ENCODE measurements at places on chromosomes 5 and 9.
A peak's percentile ranks its signal among the peaks of the same experiment; 100 is the strongest.

DNA sequence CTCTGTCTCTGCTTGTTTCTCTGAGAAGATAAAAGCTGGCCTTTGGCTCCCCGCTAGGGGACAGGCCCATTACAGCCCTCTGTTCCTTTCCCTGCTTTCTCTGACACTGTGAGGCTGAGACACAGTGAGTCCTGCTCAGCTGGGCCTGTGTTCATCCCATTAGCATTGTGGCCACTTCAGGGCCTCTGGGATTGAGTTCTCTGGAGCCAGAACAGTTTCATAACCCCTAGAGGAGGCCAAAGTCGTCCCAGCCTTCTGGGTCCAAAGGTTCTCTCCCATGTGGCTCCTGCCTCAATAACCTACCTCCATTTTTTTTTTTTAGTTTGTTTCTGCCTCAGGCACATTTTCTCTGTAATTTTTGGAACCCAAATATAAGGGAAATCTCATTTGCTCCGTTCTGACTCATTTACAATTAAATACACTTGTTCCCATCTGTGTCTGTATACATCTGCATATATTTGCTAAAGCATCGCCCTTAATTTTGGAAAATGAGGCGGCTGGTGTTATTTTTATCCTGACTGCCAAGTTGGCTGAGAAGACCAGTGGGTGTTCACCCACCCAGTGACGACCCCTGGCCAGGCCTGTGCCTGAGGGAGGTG is 27.3 kb upstream of the CTNNA1 start:
- peak; percentile 19 for DNase-seq

- no peak for DNase-seq
These were observed 193.3 kb downstream of the MLLT3 start for GRCh38 chr9:20428976-20429375.

- no peak for DNase-seq
These were observed 363.0 kb upstream of the RIOK2 start for GRCh38 chr5:97545886-97546535.

DNA sequence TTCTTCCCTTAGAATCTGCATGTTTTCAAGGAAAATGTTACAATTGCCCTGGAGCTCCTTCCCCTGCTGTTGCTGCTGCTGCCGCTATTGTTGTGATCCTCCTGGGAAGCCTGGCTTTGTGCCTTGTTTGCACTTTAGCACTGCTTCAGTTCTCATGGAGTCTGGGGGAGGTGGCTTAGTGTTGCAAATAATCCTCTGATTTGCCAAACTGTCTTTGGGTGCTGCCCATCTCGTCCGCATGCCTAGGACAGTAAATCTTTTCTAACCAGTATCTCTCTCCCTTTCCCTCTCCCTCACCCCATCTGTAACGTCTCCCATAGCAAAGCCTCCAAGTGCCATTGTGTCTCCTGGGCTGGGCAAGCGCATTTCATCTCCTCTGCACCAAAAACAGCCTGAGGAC is 30.3 kb downstream of the FAM240B start:
- no peak for DNase-seq

GRCh38 chr5:137669811-137670210 is 66.1 kb downstream of the KLHL3 start:
- DNase-seq = no peak

GRCh38 chr5:150836703-150837102 is 9.6 kb upstream of the IRGM start:
- no peak for DNase-seq

DNA sequence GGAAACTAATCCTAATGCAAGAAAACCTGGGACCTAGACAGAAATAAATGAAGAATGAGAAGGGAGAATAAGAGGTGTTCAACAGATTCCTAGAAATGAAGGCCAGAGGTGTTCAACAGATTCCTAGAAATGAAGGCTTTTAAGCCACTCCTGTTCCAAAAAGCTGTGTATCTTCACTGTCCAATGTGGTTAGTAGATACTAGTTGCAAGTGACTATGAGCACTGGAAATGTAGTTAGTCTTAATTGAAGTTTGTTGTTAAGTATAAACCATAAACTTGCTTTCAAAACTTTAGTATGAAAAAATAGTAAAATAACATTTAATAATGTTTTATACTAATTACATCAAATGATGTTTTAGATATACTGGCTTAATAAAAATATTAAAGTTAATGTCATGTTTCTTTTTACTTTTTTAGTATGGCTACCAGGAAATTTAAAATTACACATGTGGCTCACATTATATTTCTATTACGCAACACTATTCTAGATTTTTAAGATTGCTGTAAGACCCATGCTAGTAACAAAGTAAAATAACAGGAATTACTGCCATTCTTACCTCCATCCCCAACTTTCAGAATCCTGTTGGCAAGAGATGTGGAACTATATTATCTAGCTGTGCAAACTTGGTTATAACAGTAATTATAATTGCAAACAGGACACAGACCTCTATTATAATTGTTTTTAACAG is 57.5 kb downstream of the RICTOR start:
- no peak for DNase-seq

GRCh38 chr9:130946766-130947617 is 7.9 kb upstream of the FIBCD1 start:
- peak; percentile 82 for DNase-seq

DNA sequence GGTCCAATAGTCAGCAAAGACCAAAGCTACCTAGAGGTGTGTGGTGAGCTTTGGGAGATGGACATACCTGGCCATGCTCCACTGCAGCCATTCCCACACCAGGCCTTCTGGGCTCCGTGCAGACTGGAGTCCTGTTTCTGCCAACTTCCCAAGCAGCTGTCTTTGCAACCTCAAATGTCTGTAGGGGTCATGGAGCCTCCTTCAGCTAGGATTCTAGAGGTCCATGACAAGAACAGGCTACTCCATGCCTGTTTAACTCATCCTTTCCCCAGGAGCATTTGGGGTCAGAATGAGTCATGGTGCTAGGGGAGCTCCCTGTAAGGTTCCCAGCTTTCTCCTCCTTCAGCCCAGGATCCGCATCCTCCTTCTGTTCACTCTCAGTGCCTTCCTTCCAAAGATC is 17.1 kb downstream of the VPS13A start:
- DNase-seq = no peak

GRCh38 chr5:27010646-27011045 is 27.7 kb downstream of the CDH9 start:
- no peak for DNase-seq

- no peak for DNase-seq
These were observed 28.7 kb downstream of the DMRT3 start for GRCh38 chr9:1005043-1005667.

- DNase-seq = peak; percentile 20
These were observed 28.7 kb downstream of the ENHO start for GRCh38 chr9:34493972-34494535.

- DNase-seq = no peak
These were observed 322.6 kb upstream of the WWC1 start for GRCh38 chr5:167968837-167969236.

GRCh38 chr5:14946815-14947620 is 75.4 kb upstream of the ANKH start:
- peak; percentile 21 for DNase-seq

DNA sequence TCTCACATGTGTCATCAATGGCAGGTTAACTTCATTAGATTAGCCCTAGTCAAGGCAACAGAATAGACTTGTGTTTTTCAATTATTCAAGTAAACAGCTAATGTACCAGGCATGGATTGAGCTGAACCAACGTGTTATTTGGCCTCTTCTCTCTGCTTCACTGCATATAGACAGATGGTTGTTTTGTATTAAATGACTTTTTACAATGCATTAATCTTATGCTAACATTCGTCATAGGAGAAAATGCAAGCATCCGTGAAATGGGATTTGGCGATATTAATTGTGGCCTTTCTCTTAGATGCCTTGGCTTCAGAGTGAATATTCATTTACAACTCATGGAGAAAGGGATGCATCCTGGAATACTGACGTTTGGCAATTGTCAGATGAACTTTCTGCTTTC is 208.0 kb downstream of the KCTD16 start:
- no peak for DNase-seq

GRCh38 chr9:33350310-33350709 is 52.1 kb downstream of the AQP7 start:
- DNase-seq = no peak

DNA sequence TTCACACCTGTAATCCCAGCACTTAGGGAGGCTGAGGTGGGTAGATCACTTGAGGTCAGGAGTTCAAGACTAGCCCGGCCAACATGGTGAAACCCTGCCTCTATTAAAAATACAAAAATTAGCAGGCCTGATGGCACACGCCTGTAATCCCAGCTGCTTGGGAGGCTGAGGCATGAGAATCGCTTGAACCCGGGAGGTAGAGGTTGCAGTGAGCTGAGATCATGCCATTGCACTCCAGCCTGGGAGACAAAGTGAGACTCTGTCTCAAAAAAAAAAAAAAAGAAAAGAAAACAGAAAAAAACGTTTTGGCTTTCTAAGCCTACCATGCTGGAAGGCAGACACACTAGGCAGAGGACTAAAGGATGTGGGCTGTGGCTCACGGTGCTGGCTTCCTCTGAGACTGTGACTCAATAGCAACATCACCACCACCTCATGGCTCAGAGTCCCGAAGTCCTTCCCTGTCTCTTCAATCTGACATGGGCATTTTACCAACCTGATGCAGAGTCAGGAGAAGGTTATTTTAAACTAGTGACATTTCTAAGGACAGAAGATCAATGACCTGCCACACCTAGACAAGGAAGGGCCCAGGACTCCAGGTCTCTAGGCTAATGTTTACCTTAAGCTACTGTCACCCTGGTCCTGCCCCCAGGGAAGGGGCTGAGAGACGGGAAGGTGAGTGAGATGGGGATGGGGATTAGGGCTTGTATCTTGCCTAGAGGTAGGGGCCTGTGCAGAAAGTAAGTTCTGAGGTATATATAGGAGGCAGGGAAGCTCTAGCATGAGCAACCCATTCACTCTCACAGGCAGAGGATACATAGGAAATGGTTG is 3.7 kb downstream of the ECSCR start:
- DNase-seq = peak; percentile 54

GRCh38 chr9:3397766-3398165 is 128.0 kb downstream of the RFX3 start:
- no peak for DNase-seq

DNA sequence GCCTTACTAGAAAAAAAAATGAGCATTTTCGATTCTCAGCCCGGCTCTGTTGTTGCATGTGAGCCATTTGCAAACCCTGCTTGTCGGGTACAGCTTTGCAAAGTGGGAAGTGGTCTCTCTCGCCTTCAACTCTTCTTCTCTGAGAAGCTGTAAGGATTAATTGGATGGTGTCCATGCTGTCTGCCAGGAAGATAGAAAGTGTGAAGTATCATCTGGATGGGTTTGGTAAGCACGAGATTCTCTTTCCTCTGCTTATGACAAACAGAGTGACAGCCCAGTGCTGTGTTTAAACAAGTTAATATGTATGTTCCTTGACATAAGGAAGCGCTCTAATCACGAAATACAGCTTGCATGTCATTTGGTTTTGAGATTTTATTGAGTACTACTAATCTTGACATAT is 109.1 kb upstream of the SPATA31D4 start:
- DNase-seq = no peak

- peak; percentile 17 for DNase-seq
These were observed 721 bp upstream of the MAML1 start for GRCh38 chr5:179731791-179732411.

- no peak for DNase-seq
These were observed 321.1 kb downstream of the ARRDC3 start for GRCh38 chr5:91061946-91062562.

DNA sequence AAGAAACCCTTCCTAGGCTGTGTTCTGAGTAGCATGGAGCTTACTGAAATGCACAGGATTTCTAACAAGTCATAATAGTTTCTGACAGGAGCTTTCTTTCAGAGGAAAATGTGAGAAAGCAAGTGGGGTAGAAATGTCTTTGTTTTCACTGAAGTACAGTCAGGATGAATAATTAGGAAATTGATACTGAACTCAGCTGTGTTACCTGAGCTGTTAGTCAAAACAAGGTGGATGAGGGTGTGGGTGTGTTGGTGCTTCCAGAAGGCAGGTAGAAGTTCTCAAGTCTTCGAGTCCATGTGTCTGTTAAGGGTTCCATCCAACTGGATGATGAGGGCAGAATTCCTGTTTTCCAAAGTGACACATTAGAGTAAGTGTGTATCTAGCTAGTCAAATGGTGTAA is 122.4 kb downstream of the BASP1 start:
- no peak for DNase-seq

- no peak for DNase-seq
These were observed 121.1 kb downstream of the LMNB1 start for GRCh38 chr5:126897851-126898630.

GRCh38 chr9:27634879-27635278 is 61.6 kb upstream of the C9orf72 start:
- DNase-seq = no peak

DNA sequence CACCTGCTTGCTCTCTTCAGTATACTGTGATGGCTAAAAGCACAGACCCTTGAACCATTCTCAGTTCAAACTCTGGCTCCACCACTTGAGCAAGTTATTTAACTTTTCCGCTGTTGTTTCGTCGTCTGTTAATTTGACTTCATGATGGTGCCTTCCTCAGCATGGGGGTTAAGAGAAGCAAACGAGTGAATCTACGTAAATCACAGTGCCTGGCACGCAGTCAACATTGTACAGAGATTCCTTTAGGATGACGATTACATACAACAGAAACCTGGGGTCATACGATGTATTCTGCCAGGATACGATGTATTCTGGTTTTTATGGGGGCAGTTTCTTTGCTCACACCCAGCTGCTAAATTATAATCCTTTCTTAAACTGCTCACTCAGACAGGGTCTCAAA is 515.6 kb downstream of the CCDC171 start:
- no peak for DNase-seq

- no peak for DNase-seq
These were observed 287.5 kb downstream of the KCTD16 start for GRCh38 chr5:144458216-144458615.

- no peak for DNase-seq
These were observed 15.4 kb downstream of the FAM174A start for GRCh38 chr5:100550531-100551051.

DNA sequence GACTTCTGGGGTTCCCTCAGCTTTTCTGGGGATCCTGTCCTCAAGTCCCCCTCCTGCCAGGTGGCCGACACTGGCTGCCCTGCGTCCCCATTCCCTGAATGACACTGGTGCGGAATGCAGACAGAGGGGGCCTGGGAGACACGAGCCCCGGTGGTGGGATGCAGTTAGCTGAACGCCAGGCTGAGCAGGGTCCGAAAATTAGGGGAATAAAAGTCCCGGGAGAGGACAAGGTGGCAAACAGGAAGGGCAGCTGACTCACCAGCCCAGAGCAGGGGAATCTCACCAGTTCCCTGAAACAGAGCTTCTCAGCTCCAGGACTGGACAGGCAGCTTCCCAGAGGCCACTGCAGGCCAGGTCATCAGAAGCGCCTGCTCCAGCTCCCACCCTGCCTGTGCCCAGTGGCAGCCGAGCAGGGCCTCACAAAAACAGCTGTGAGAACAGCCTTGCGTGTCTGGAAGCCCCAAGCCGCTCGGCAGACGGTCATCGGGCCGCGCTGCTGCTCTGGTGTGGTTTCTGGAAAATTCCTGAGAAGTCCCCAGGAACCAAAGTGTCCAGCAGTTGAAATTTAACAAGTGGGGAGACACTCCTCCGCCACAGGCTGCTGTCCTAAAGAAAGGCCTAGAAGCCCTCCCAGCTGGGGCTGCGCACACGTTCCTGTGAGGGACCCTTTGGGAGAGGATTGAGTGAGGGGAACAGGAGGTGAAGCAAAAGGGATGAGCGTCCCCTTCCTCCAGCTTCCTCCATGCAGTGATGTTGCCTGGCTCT is 47.6 kb upstream of the EXOC3 start:
- DNase-seq = no peak

All from transverse colon (tissue), 4 donors.